Stimulated activated CD8-positive, alpha-beta memory T cell treated with anti-CD3 and anti-CD28 coated beads, Interleukin-7, amount 100 ng/mL, for 4 hours (primary cell): ENCODE measurements at places on chromosomes 7 and 10.

GRCh38 chr10:84548869-84549268, 220.5 kb downstream of the CCSER2 start:
- DNase-seq, result no peak

DNA sequence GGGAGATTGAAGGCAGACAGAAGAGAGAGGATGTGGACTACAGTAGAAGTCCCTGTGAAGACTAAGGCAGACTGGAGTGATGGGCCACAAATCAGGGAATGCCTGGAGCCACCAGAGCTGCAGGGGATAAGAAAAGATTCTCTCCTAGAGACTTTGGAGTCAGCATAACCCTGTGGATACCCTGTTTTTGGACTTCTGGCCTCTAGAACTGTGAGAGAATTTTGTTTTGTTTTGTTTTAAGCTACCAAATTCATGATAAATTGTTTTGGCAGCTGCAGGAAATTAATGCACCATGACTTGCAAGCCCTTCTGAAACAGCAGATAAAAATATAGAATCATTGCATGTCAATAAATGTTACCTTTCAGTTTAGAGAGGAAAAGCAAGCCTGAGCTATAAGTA, 41.3 kb downstream of the INHBA start:
- no peak for DNase-seq

DNA sequence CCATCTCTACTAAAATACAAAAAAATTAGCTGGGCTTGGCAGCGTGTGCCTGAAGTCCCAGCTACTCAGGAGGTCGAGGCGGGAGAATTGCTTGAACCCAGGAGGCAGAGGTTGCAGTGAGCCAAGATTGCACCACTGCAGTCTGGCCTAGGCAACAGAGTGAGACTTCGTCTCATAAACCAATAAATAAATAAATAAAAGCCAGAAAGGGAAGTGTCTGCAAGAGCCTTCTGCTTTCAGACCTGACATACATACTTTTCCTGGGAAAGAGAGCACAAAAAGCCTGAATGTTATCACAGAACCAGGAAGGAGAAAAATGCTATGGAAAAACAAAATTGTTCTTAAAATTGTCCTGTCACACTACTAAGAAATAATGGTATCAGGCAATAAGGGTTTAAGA, 4.1 kb upstream of the KIF5B start:
- DNase-seq, result no peak

GRCh38 chr7:133207687-133208086, 45.2 kb upstream of the EXOC4 start:
- DNase-seq, result no peak

- DNase-seq, result no peak
These were observed 46.9 kb downstream of the CDK14 start for GRCh38 chr7:90642978-90643377.

DNA sequence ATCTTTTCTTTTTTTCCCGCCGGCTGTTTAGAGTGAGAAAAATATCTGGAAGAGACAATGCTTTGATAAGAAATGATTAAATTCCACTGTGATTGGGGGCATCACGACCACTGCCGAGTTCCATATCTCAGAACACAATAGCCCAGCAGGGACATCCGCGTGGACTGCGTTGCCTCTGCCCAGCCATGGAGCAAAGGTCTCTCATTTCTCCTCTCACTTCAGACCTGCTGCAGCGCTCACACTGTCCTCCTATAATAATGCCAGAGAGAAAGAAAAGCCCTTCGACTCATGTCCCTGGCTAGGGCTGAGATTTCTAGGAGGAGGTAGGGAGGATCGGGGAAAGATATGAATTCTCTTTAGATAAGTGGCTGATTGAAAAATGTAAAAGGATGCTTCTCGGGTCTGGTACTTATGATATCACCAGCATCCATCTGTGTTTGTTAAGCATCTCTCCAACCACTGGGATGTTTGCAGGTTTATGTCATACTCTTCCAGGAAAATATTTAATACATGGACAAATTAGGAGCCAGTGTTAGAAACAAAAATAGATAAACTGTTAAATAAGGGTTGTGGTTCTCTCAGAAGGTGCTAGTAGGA, 472.9 kb upstream of the AKR1E2 start:
- DNase-seq, result no peak

GRCh38 chr7:136016649-136017395, 39.7 kb upstream of the MTPN start:
- DNase-seq, result no peak

GRCh38 chr10:24969841-24970281, 17.5 kb upstream of the PRTFDC1 start:
- DNase-seq, result no peak

- no peak for DNase-seq
These were observed 3.1 kb downstream of the FZD1 start for GRCh38 chr7:91267171-91267955.

- no peak for DNase-seq
These were observed 363.2 kb downstream of the REEP3 start for GRCh38 chr10:63884426-63884825.

DNA sequence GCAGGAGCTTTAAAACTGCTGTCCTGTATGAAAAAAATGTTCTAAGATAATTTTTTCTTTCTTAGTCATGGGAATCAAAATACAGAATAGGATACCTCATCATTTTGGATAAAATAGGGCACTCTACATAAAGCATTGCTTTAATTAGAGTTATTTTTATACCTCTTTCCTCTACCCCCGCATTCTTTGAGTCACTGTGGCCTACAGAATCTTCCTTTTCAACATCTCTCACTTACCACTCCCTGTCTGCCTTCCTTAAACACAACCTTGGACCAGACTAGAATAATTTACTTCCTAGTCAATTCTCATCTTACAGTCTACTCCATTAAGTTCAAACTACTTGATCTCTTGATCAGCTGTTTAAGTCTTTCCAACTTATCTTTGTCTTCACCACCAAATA, 462.3 kb downstream of the PHTF2 start:
- DNase-seq, result no peak

DNA sequence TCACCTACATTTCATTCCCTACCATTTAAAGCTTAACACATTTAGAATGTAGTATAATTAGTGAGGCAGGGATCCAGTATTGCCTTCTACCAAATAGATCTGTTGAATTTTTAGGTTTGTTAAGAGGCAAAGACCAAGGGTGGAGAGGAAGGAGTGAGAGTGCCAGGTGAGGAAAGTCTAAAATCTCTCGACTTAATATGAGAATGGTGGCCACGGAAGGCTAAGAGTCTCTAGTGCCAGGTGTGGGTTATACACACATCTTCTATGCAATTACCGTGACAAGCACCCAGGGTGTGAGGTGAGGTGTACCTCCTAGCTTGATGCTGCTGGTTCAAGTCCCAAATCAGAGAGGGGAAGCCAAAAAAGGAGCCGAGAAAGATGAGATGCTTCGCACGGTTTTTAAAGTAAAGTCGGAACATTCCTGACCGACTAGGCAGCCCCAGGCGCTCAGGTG, 439 bp downstream of the IQUB start:
- no peak for DNase-seq

GRCh38 chr7:110205899-110206298, 885.0 kb upstream of the LRRN3 start:
- no peak for DNase-seq

- DNase-seq, result no peak
These were observed 87.0 kb downstream of the VIPR2 start for GRCh38 chr7:159057647-159058046.

GRCh38 chr7:91533996-91534395, 269.8 kb downstream of the FZD1 start:
- DNase-seq, result no peak

DNA sequence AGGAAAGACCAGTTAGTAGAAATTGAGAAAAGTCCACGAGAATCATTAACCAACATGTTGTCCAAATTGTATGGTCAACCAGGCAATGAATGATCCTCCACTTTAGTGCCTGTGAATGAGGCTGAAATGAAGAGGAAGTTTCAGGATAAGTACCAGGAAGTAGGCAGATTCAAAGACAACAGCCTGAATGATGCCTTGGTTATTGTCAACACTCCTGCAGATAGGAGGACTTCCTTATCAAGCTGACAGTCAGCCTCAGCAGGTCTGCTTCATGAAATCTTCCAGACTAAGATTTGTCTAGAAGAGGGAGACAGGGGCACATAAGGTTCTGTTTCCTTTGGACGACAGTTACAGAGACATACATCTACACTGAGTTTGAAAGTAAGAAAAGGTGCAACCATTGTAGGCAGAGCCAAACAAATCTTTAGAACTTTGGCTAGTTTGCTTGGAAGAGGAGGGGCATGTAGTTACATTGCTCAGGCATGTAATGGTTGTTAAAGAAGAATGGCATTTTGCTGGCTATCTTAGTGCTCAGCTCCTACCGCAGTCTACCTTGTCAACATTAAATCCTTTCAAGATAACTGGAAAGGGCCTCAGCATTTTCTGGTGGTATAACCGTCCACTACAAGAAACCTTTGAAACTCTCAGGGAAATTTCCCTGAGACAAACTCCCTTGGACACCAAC, 81.4 kb downstream of the ABI1 start:
- DNase-seq, result no peak

- no peak for DNase-seq
These were observed 5.8 kb downstream of the CALHM3 start for GRCh38 chr10:103473261-103473671.

DNA sequence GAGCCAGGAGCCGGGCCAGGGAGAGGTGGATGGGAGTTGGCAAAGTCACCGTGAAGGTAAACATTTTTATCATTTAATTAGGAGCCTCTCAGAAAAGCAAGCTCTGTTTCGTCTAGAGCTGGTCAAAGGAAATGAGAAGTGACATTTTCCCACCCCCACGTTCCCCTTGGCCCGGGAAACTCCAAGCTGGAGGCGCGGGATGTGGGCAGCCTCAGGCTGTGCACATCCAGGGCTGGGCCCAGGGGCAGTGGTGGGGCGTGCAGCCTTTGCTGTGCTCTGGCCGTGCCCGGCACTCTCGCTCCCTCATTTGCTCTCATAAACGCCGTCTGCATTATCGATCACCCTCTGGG, 135.6 kb upstream of the RET start:
- no peak for DNase-seq

- no peak for DNase-seq
These were observed 40.1 kb downstream of the CSTF2T start for GRCh38 chr10:51659344-51659743.

GRCh38 chr7:135980665-135981180, 3.6 kb upstream of the MTPN start:
- DNase-seq, result peak; percentile 38

GRCh38 chr10:84567133-84567532, 238.7 kb downstream of the CCSER2 start:
- DNase-seq, result no peak

GRCh38 chr7:111092406-111093236, 1.7 kb downstream of the LRRN3 start:
- DNase-seq, result no peak

DNA sequence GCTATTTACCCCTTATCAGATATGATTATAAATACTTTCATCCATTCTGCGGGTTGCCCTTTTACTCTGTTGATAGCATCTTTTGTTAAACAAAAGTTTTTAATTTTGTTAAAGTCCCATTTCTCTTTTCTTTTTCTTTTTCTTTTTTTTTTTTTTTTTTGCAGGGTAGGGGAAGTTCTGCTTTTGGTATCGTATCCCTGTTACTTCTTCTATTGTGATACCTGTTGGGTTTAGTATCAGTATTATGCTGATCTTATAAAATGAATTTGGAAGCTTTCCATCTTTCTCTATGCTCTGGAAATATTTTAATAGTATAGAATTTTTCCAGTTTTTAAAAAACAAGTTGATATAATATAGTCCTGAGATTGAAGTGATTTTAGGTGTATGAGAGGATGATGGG, 6.0 kb downstream of the CCNJ start:
- no peak for DNase-seq

DNA sequence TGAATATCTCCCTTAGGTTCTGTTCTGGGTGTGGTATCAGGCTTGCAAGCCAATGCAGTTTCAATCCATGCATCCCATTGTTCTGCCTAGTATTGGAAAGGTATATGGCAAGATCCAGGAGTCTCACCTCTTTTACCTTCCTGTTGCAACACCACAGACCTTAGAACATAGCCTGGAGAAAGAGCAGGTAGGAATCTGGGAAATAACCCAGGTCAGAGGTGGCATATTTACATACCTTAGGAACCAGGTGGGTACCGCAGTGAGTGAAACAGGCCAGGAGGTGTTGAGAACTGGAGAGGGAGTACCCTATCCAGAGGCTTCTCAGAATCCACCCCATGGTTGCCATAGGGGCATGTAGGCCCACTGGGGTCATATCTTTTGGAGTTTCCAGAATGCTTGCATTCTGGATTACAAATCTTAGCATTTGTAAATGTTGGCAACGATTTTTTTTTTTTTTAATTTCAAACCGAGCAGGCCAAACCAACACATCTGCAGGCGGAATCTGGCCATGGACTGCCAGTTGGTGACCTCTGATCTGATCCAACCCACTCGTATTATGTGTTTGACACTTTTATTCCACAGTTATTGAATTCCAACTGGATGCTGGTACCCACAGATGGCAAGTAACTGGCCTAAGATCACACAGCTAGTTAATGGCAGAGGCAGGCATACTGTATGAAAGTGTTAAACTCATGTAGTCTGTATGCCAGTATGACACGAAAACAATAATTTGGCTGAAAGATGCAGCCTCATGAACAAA, 180.3 kb upstream of the TCF7L2 start:
- no peak for DNase-seq

- DNase-seq, result no peak
These were observed 23.0 kb upstream of the LRGUK start for GRCh38 chr7:134104166-134104565.

- DNase-seq, result no peak
These were observed 87.8 kb upstream of the DUSP5 start for GRCh38 chr10:110409926-110410325.

DNA sequence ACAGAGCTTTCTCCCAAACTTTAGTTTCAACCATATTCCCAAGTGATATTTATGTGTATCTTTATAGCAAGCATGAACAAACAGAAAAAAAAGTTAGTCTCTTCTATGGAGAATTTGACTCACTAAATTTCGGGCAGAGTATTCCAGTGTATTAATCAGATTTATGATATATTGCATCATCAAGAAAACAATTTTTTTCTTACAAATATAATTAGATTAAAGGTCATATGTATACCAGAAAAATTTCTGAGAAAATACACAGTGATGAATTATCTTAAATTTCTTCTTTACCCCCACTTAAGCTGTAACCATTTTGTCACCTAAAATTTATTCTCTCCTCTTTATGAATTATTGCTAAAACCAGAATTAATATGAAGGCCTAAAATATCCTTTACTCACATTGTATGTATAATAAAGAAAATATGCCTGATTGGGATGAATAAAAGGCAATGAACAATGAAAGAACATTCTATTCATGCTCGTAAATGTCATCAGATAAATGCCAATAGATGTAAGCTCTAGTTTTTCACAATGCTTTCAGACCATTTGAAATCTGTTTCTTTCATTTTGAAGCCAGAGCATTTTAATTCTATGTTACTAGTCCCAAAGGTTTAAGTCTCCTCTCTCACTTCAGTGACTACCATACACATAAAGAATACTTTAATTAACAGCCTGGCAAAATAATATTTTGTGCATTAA, 192.1 kb downstream of the HGF start:
- no peak for DNase-seq

- no peak for DNase-seq
These were observed 514.9 kb upstream of the DPP6 start for GRCh38 chr7:153537271-153537670.

DNA sequence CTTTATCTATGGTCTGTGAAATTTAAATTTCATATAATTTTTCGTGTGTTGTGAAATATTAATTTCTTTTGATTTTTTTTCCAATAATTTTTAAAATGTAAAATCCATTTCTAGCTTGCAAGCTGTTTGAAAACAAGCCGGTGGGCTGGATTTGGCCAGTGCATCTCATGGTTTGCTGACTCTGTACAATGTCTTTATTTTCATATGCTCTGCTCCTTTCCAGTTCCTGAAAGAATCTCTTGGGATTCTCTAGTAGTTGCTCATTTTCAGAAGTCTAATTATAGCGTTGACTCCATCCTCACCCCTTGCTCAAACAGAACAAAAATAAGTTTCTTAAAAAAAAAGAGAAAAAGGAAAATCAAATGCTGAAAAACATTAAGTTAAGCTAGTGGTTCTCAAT, 21.4 kb downstream of the UBN2 start:
- DNase-seq, result no peak
